ENCODE measurements at places on chromosomes 2 and 18.

- DNase-seq, result no peak
Measured at GRCh38 chr18:59604877-59605276, 92.3 kb downstream of the CCBE1 start.

DNA sequence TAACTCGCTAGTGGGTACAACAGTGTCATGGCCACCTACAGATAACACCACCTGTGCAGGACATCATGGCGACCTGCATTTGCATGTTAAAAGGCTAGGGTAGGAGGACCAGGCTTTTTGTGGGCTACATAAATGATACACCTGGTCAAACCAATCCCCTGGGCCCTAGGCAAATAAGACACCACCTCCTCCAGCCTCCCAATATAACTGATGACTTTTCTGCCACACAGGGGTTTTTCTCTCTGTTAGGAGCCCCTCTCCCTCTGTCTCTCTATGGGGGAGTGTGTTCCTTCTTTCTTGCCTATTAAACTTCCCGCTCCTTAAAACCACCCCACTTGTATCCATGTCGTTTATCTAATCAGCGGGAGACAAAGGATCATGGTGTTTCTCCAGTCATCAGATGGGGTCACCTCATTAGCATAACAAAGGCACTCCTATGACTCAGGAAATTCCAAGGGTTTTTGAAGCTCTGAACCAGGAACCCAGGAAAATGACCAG lies 10.8 kb upstream of the BUB1 start:
- no peak for DNase-seq

- DNase-seq, result no peak
Measured at GRCh38 chr2:184004289-184004947, 593.9 kb upstream of the ZNF804A start.

GRCh38 chr2:152740743-152741328 lies 22.4 kb downstream of the ARL6IP6 start:
- peak; percentile 27 for DNase-seq

DNA sequence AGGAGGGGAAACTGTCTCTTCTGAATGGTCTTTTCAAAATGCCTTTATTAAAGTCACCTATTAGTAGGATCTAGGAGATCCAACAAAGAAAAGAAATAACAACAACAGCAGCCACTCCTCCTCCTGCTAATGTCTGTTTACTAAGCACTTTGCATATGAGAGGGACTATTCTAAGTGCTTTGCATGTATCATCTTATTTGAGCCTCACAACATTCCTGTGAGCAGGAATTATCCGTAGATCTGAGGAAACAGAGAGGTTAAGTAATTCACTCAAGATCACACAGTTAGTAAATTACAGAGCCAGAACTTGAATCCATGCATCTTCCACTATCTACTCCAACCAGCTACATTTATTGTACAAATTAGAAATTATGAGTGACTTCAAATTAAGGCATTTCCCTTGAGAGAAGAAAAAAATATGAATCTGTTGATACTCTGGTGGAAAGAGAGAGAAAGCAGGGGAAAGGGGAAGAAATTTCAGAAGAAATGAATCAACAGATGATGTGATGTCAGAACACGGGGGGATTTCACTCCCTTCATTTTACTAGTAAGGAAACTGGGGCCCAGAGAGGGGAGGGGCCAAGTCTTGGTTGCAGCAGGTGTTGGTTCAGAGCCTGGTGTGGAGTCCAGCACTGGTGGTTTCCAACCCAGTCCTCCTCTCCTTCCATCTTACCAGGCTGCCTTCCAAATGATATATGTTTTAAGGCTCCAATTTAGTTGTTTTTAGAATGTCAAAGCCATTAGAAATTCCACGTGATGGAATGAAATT lies 49.7 kb downstream of the TSN start:
- no peak for DNase-seq

- DNase-seq, result no peak
Measured at GRCh38 chr18:34637094-34637801, 72.8 kb upstream of the DTNA start.
